ENCODE measurements at places on chromosomes 7 and 10.

- no peak for DNase-seq
These were observed 2.1 kb upstream of the ADAM8 start for GRCh38 chr10:133278577-133279265.

DNA sequence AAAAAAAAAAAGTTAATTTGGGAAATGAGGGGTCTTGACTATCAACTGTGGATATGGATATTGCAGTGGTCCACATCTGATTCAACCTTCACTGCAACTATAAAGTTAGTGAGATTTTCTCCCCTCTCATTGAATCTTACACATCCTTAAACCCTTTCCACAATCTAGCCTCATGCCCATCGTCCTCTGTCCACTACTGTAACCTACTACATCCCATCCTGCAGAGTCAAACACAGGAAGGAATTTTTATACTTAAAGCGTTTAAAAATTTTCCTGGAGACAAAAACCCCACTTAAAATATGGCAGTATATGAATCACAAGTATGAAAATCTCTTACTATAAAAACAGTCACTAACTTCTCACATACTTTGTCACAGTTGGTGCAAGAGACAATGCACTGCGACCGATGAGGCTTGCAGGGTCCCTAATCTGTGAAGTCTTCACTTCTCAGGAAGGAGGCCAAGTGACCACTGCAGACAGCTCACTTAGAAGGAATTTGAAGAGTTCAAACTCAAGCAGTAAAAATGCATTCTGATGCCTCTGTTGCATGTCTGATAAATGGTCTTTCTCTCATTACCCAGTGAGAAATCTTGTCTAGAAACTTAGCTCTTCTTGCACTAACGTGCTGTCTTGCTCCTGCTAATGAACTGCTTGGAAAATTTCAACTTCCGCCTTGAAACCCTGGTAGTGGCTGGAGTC, 50.3 kb upstream of the ST8SIA6 start:
- no peak for DNase-seq

GRCh38 chr7:54991341-54991740, 27.5 kb upstream of the EGFR start:
- no peak for DNase-seq

DNA sequence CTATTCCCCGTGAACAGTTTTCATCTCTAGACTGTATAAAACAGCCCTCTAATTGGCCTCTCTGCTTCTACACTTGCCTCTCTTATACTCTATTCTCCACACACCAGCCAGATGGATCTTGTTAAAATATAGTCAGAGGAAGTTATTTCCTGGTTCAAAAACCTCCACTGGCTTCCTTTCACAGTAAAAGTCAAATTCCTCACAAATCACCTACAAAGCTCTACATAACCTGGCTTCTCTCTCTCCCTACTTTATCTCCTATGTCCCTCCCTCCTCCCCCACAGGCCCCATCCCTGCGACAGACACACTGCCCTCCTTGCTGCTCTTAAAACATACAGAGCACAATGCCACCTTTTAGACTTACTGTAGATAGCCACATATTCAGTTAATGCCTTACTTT, 60.1 kb downstream of the TPK1 start:
- no peak for DNase-seq

DNA sequence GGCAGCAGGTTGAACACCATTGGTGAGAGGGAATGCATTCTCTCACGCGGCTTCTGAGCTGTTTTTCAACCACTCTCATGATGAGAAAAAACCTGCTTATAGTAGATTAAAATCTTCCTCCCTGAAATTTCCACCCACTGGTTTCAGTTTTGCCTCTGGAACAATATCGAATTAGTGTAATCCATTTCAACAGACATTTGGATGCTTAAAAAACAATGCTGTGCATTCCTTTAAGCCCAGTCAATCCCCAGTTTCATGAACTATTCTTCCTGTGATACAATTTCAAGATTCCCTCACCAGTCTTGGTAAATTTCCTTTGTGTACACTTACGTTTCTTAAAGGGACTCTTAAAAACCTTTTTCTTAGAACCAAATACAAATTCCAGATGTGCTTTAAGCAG, 89.6 kb downstream of the ITIH5 start:
- DNase-seq: no peak

GRCh38 chr7:35038354-35038753, 1.1 kb upstream of the DPY19L1 start:
- no peak for DNase-seq

- DNase-seq: no peak
These were observed 650 bp downstream of the UBE2D1 start for GRCh38 chr10:58335306-58336005.

DNA sequence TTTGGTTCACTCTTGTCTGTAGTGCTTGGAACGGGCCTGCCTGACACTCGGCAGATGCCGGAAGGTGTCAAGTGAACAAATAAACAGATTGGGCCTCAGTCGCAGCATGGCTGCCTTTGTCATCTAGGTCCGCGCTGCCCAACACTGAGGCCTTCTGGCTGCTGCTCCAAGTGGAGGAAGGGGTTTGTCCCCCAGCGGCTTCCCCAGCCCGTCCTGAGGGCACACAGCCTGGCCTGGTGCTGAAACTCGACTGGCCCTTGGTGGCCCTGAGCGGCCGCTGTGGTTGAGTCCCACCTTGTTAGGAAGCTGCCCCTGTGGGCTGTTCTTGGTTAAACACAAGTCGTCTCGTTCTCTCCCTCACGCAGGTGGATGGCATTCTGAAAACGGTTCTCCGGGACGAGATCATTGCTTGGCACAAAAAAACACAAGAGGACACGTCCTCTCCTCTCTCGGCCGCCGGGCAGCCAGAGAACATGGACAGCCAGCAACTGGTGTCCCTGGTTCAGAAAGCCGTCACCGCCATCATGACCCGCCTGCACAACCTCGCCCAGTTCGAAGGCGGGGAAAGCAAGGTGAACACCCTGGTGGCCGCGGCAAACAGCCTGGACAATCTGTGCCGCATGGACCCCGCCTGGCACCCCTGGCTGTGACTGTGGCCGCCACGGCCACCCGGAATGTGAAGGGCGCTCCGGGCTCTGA, 132.1 kb downstream of the SMURF1 start:
- no peak for DNase-seq

- DNase-seq: no peak
These were observed 35.2 kb downstream of the PANK1 start for GRCh38 chr10:89609833-89610346.

DNA sequence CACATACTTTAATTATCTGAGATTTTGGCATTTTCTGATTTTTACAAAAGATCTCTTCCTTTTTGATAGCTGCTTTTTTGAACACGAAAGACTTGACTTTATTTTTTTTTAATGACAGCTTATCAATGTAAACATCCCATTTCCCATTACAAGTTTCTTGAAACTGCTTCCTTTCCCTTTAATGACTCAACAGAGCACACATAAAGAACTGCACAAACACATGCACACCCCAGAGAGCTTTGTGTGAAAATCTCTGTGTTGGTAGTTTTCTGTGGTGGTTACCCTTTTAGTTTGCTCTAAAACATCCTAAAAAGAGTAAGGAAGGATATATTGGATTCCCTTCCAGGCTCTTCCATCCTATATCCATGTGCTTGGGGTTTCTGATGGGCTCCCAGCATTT, 125.1 kb upstream of the ZNF32 start:
- DNase-seq: no peak

DNA sequence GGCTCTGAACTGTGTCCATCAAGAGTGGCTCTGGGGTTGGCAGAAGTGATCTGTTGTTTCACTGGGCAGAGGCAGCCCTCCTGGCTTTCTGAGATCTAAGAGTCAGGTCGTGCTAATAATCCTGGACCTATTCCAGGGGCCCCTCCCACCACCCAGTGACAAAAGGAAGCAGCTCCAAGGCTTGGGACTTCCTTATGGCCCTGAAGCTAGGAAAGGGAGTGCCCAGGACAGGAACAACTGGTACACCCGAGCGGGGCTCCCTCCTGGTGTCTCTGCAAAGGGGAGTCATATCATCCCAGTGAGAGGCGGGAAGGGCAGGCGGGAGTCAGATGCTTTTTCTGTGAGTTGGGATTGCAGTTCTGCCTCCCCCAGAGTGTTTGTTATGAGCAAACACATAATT, 32.3 kb downstream of the RPS24 start:
- peak; percentile 12 for DNase-seq

- DNase-seq: no peak
These were observed 4.3 kb downstream of the NEBL start for GRCh38 chr10:20892796-20893195.

- no peak for DNase-seq
These were observed 82.2 kb downstream of the PARD3 start for GRCh38 chr10:34732926-34733325.

DNA sequence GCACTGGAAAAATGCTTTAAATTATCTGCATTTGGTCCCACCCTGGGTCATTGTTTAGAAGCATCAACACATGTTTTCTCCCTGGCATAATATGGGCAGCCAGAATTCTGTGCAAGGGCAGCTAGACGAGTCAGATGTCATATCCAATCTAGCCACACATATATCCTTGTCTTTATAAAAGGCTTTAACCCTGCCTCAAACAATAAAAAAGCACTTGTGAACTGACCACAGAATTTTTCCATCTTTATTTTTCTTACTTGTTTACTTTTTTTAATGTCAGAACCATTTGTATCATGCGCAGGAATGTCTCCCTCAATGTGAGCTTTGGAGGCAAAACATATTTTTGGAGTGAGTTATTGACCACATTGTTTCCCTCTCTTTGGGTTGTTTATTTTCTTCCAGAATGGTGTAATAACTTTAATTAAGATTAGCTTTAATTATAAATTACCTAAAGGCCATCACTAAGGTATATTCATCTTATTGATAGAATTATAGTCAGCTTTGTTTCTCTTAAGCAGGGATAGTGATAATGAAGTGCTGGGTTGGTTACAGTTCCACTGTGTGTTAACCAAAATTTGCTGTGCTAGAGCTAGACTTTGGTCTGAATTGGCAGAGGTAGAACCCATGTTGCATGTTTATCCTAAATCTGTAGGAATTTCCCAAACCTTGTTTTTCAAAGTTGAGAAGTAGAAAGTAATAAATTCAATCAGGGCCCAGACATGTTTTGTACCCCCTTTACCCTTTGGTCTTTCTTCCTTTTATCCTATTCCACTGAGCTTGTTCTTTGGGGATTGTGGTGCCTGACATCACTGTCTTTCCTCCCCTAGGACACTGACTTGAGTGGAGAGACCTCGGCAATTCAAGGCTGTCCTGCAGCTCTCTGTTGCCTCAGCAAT, 1078.4 kb downstream of the KCNMA1 start:
- DNase-seq: no peak

GRCh38 chr7:66099551-66100407, 14.9 kb upstream of the CRCP start:
- peak; percentile 95 for DNase-seq

DNA sequence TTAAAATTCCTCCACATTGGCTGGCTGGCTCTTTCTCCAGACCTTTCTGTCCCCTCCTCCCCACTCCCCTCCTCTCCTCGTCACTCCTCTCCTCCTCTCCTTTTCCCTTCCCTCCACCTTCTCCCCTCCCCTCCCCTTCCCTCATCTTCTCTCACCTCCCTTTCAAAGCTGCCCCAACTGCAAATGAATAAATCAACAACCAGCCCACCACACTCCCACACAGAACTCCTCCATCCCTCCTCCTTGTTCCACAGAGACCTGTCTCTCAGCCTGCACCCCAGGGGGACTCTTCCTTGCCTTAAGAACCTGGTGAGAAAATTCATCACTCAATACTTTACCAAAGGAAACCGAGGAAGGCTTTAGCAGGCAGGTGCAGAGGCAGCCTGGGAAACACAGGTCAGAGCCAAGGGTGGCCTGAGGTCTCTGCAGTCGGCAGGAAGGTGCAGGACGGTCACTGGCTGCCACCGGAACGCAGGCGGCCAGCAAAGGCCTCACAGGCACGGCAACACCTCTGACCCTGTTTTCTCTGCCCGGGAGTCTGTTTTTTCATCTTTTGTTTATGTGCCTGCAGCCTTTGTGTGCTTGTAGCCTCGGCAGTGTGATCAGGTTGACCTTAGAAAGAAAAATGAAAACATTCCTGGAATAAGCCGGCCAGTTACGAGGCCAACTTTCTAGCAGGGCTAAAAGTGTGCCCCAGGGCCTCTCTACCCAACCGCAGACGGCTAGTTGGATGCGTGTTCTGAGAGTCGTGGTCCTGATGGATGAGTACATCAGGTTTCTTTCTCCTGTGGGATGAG, 207.6 kb upstream of the KLF6 start:
- no peak for DNase-seq

- DNase-seq: no peak
These were observed 691.8 kb downstream of the NXPH1 start for GRCh38 chr7:9125246-9125645.

DNA sequence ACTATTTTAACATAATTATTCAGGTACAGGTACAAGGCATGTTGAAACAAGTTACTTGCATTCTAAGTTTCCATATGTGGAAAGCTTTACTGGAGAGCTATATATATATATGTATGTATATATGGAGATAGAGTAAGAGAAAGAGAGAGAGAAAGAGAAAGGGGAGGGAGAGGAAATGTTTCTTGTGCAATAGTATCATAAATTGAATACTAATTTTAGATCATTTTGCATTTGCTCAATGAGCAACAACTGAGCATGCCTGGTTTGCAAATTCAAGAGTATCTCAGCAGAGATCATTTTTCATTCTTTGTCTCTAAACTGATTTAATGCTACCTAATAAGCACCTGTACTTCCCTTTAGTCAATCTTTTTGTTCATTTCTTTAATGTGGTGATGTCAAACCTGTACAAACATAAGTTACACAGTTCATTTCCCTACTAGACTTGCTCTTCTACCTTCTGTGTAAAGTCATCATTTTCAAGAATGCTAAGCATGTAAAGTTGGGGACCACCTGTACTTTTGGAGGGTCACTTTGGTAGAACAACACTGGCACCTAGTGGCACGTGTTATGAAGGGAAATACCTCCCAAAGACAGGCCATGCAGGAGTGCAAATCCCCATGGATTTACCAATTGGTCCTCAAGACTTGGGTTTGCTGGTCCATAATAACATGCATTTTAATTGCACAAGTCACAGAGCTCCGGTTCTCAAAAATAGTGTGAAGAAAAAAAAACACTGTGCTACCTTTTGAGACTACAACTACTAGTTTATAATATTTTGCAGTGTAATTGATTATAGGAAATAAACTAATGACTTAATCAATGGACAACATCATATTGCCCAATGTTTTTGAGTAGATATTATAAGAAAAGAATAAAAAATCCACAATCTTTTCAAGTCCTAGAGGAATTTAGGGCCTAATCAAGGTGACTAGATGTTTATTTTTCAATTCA, 431.2 kb upstream of the IGFBP3 start:
- peak; percentile 21 for DNase-seq

- DNase-seq: no peak
These were observed 654.0 kb downstream of the SDK1 start for GRCh38 chr7:3955026-3955425.

DNA sequence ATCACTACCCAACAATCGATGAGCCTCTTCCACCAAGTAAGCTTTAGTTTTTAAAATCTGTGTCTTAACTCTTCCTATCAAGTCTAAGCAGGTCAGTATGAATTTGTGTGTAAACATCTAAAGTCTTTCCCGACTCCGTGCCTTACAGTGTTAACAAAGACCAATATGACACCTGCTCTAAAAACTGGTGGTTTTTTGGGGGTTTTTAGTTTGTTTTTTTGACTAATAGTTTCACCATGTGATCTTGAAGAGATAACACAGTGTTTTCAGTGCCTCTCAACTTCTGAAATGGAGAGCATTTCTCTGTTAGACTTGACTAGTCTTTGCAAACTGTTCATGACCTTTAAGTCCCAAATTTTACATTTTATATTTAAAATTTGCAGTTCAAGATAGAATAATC, 132.0 kb upstream of the STK17A start:
- DNase-seq: no peak

GRCh38 chr10:124064676-124065075, 28.7 kb downstream of the CHST15 start:
- no peak for DNase-seq

GRCh38 chr10:119370111-119370741, 162.9 kb downstream of the GRK5 start:
- no peak for DNase-seq
